CD4-positive, alpha-beta T cell treated with Interleukin-17A for 1 hour (primary cell): ENCODE measurements at places on chromosomes 7 and 10.

DNA sequence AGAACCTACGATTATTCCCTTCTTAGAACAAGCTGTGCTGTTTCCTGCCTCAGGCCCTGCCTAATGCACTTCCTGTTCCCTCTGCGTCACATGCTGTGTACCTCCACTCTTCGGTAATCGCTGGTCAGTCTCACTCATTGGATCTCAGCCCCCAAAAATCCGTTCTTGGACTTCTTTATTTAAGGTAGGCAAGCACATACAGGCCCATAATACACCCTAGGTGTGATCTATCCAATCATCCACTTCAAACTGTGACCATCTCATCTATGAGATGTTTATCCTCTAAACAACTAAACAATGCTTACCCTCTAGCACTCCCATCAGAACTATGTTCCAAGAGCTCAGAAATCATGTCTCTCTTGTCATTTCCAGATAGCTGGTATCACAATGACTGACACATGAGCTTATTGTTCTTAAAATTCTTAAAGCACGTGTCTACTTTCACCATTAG is 83.9 kb downstream of the CADPS2 start:
- no peak for DNase-seq

- no peak for DNase-seq
Measured at GRCh38 chr7:133025056-133025455, 56.8 kb downstream of the CHCHD3 start.

- no peak for DNase-seq
Measured at GRCh38 chr7:129263168-129263567, 38.3 kb downstream of the AHCYL2 start.

DNA sequence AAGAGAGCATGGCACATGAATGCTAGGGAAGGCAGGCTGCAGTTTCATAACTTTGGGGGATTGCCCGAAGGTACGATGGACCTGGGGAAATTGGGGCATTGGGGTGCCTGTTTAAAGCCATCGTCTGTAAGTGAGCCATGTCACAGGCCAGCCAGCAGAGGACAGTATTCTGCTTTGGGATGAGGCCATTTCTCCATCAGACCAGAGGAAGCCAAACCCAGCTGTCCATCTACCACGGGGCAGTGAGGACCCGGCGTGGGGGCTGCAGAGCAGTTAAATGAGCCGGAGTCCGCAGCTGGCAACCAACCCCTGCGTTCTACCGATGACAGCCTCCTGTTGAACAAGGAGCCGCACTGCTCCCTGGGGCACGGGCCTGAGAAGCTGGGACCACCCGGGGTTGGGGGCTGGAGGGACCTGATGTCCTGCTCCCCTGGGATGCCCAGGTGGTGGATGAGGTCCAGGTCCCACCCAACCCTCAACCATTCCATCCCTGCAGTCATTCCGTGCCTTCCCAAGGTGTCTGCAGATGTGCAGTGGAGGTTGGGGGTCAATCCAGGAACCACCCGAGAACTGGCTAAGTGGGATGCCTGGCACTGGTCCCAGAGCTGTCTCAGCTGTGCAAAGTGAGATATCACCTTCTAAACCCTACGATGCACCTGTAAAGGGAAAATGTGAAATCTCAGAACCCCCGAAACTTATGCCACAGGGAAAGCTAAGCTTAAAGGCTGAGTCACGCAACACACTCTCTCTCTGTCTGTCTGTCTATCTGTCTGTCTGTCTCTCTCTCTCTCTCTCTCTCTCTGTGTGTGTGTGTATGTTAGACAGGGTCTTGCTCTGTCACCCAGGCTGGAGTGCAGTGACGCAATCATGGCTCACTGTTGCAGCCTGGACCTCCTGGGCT is 12.1 kb upstream of the RHBDD2 start:
- DNase-seq = peak; percentile 62

DNA sequence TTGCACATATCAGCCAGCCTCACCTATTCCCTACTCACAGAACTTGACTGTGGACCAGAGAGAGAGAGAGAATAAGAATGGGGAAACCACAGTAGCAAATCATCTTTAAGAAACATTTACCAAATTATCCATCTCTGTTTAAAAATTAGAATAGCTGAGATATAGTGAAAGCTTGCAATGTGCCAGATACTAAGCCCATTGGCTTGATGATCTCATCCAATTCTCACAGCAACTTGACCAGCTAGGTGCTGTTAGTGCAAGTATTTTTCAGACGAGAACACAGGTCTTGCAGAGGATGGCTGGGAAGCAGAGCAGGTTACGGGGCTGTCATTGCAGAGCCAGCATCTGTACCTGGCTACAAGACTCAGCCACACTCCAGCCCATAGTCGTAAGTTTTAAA is 50.9 kb downstream of the KLF6 start:
- DNase-seq = no peak

- no peak for DNase-seq
Measured at GRCh38 chr7:139959718-139960117, 103.0 kb downstream of the PARP12 start.

DNA sequence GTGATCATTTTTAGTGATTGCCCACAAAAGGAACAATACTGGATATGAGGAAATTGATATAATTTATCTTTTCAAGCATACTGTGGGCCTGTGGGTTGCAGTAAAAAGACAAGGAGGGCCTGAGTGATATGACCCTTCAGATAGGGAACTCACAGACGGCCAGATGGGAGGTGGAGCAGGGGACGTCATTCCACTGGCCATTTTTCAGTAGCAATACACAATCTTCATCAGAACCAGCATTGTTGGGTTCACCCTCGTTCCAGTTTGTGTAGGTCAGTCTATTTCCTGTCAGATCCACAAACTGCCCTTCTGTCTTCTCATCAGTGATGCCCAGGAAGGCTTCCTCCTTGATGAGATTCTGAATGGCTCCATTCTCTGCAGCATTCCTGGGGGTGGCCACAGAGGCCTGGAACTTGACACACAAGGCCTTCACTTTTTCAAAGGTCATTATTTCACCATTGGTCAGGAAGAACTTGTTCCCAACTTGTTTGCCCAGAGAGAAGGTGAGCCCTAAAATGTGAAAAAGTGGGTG is 4.5 kb downstream of the MBL2 start:
- no peak for DNase-seq

GRCh38 chr7:81094952-81095351 is 176.1 kb upstream of the SEMA3C start:
- no peak for DNase-seq

- DNase-seq = no peak
Measured at GRCh38 chr7:37921876-37922275, 1.4 kb downstream of the EPDR1 start.
